ENCODE measurements at places on chromosomes 4 and X.

DNA sequence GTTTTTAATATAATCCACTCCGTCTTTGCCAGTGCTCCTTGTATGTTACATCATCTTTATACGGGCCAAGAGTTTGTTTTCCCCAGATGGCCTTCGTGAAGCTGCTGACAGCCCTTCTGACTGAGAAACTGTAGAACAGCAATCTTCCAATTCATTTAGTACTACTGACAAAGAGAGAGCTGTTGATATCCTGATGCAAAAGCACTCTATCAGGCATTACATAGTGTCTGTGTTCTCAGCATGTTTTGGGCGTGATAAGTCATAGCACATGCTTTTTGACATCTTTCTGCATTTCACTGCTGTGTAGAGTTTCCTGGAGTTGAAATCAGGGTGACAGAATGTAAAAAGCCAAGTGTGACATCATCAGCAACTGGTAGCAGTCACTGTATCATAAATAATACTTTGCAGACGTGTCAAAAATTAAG, 746.3 kb upstream of the FAM241A start:
- DNase-seq: no peak

GRCh38 chr4:113270520-113271319, 221.3 kb downstream of the ANK2 start:
- no peak for DNase-seq

DNA sequence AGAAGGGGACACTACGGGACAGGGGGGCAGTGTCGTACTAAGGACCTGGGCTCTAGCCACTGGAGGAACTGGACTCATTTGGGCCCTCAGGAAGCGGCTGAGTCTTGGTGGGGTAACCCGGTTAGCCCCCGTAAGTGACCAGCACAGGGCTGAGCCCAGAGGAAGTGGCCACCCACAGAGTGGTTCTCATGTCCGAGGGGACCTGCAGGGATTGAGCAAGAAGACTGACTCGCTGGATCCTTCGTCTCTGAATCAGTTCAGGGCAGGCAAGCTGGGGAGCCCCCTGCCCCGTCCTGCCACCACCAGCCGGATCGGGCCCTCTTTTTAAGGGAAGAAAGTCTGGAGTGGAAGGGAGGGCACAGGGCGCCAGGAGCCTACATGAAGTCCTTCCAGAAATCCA, 719 bp upstream of the BGN start:
- DNase-seq: no peak

DNA sequence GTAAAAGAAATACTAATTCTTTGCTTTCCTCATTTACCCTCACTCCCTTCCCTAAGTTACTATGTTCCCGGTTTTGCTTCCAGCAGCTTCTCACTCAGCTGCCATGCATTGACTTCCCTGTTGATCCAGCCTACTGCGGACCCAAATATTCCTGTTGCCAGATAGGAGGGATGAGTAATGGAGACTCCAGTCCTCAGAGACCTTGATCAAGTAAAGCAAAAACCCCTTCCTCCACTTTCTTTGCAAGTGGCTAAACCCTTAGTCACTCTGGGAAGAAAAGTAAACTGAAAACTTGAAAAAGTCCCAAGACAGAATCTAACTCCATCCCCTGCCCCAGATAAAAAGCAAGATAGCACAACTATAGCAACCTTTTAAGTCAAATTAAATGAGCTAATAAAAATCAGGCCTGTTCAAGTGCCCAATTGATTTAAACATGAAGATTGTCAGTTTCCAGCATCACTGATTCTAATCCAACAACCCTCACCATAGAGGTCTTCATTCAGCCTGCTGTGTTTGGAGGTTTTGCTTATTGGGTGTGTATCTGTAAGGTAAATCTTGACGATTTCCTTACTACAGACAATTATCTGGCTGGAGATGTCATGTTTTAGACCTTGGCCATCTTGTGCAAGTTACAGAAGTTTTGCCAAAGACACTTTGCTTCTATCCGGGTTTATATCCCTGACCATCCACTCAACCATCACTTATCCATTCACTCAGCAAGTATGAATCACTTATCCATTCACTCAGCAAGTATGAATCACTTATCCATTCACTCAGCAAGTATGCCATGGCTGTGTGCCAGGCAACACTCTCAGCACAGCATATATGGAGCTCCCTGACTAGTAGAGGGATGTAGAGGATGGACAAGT, 17.6 kb downstream of the FGFBP1 start:
- DNase-seq: no peak

GRCh38 chr4:112859456-112860184, 189.8 kb upstream of the ANK2 start:
- no peak for DNase-seq

GRCh38 chr4:123597586-123597985, 201.0 kb downstream of the SPRY1 start:
- no peak for DNase-seq
